Adipocyte (in vitro differentiated cells): ENCODE measurements at places on chromosomes 12 and 14.

GRCh38 chr12:6542209-6543009 lies 8.1 kb downstream of the GAPDH start:
- DNase-seq, result no peak

DNA sequence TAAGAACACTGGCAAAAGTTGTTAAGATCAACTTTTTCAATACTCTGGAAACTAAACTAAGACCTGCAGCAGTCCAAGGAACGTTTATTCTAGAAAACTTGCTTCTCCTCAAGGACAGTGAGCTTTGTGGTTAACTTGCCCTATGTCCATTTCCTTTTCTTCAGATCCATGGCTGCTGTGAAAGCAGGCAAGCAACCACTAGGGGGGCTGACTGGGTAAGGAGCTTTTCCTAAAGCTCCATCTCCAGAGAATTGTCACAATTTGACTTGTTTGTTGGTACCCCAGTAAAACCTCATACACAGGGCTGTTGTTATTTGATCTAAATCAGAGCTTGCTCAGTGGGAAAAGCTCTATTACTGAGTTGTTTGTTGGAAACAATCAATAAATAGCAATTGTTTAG lies 10.1 kb upstream of the RPL10L start:
- DNase-seq, result no peak

DNA sequence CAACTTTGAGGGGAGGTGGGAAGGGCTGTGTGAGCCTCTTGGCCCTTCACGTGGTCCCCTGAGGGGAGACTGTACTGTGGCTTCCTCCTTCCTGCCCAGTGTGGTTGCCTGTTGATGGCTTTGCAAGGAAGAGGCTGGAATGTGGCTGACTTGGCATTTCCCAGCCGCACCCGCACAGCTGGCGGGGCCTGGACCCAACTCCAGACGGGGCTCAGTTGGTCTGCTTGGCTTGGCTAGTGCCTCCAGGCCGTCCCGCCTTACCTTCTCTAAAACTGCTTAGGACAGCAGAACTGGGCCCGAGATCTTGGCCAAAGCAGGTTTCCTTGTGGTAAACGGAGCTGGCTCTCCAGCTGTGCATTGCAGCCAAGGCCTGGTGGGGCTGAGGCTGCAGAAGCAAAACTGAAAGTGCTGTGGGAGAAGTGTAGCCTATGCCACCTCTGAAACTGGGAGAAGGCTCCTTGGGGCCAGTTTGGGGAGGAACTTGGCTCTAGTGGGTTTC lies 139.5 kb downstream of the SMOC1 start:
- DNase-seq, result peak; percentile 44

- DNase-seq, result no peak
Observed at GRCh38 chr12:99027461-99027860, 382.4 kb downstream of the APAF1 start.

GRCh38 chr12:53489242-53489864 lies 9.9 kb downstream of the MAP3K12 start:
- DNase-seq, result no peak

DNA sequence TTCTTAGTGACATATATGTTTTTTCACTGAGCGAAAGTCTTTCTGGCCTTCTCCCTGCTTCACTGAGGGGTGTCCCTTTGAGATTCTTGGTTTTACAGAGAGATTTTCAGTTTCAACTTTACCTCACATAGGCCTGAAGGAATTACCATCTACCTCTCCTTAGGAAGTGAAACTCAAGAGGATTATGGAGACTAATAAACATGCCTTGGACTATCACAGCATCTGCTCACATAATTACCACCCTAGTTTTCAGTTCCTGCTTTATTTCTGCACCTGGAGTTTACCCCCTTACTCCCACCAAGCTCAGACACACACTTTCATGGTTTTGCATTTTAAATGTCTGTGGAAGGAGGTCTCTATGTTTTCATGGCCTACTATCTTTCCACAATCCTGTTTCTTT lies 118.3 kb upstream of the SCAF11 start:
- DNase-seq, result no peak

GRCh38 chr12:110279566-110280375 lies 1.3 kb upstream of the ATP2A2 start:
- DNase-seq, result no peak

DNA sequence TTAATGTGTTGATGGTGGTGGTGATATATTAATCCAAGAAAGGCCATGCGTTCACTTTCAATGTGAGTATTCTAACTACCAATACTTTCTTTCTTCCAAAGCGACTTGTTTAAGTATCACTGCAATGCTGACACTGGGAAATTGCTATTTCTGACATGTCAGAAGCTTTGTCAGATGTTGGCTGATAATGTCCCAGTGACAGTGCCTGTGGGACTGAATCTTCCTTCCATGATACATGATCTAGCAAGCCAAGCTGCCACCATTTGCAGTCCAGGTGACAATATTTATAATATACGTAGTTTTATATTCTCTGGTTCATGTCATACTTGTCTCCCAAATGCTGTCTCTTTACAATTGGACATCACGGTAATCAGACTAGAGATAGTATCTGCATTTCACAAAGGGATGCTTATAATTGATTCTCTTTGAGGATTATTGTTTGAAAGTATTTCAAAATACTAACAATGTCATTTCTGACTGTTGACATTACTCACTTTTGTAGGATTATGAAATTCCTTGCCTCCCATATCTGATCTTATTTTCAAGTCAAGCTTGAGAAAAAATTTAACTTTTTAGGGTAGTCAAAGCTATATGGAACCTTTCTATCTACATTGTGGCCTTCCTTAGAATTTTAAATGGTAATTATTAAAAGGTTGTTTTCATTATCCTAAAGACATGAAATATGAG lies 57.3 kb downstream of the KNTC1 start:
- DNase-seq, result peak; percentile 70

DNA sequence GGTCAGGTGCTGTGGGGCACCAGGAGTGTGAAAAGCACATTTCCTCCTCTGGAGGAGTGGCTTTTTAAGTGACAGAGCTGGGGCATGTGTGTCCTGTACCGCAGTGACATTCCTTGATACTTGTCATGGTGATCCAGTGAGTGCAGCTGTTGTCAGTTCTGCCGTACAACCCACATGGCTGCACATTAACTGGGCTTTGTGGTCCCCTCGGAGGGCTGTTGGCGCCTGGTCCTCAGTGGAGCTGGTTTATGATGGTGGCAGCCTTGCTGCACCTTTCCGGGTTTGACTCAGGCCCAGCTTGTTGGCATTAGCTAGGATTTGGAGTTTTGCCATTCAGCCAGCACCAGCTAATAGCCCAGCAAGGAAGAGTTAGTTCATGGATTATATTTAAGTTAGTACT lies 77.0 kb downstream of the SLC25A47 start:
- DNase-seq, result no peak

- DNase-seq, result no peak
Observed at GRCh38 chr12:93638095-93638494, 39.1 kb upstream of the CRADD start.

DNA sequence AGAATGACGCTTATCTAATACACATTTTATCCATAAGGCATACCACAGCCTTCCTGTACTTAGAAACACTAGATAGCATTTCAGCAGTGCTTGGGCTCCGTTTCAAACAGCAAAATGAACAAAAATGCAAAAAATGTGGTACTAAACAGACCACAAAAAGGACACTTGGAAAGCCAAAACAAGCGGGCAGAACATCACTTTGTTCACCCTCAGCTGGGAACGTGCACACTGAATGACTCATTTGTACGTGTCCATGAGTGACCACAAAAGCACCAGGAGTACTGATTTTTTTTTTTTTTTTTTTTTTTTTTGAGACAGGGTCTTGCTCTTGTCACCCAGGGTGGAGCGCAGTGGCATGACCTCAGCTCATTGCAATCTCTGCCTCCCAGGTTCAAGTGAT lies 8.9 kb upstream of the FOXN3 start:
- DNase-seq, result peak; percentile 89

DNA sequence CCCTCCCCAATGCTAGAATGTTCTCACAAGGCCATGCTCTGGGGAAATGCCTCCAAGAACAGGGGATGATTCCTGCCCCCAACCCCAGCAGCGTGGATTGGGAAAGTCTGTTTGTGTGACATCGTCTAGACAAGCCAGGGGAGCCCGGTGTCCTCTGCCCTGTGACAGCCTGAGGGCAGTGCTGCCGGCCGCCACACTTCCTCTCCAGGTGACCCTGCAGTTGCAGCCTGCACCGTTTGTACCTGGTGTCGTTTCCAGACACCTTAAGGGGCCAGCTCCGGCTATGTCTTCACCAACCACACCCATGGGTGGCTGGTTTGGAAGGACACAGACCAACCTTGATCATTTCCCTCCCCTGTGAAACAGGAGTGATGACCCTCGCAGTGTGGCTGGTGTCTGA lies 372.6 kb downstream of the BCL11B start:
- DNase-seq, result no peak

DNA sequence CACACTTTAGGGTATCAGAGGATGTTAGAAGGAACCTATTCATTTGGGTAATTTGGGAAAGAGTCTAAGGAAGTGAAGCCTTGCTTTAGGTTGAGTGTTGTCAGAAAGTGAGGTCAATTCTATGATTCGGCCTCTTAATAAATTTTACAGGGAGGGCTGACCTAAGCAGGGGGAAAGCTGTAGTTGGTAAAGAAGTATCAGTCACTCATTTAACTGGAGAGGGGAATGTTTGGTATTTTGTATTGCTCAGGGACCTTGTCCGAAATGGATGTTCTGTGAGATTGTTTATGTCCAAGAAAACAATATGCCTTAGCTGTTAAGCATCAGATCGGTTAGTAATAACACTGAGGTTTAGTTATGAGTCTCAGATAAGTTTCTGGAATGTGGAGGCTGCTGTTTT lies 7.3 kb downstream of the CAND1 start:
- no peak for DNase-seq

DNA sequence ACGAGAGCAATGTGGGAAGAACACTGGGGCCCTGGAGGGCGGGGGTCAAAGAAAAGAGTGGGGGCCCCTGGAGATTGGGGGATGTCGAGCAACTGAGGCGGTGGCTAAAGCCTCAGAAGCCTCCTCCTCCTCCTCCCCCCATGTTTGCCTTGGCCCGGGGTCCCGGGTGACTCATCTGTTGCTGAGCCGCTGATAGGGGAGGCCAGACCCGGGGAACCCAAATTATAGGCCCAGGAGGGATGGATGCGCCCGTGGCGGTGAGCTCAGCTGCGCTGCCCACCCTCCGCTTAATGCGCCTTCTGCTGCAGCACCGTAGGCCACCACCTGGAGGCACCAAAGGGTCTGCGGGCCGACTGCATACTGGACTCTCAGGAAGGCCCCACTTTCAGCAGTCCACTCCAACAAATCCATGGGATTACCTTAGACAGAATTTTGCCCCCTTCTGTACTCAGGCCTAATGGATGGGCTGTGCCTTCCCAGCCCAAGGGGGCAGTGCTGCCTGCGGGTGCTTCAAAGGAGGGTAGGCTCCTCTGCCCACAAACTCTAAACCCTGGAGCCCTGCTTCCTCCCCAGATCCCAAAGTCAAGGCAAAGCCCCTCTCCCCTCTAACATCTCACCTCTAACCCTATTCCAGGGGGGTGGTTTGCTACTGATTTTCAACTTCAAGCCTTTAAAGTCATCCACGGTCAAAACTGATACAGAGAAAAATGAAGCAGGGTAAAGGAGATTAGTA lies 2.6 kb upstream of the WNT10B start:
- DNase-seq, result no peak

DNA sequence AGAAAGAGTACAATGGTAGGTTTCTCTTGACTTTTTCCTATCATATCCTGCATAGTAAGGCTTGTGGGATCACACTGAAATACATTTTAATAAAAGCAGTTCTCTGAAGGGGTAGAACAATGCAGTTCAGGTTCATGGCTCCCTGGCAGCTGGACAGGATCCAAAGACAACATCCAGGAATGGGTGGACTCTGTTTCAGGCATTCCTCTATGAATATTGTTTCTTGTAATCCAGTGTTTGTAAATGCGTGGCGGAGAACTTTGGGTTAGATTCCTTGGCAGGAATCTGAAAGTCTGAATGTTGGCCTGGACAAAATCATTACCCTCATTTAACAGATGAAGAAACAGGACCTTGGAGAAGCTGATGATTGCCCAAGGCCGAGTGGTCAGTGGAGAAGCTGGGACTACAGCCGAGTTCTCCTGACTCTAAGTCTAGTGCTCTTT lies 43.5 kb downstream of the SYNE2 start:
- DNase-seq, result peak; percentile 97

GRCh38 chr12:124310178-124310577 lies 15.3 kb downstream of the RFLNA start:
- DNase-seq, result no peak

- DNase-seq, result no peak
Observed at GRCh38 chr14:61176686-61177085, 104.5 kb downstream of the TMEM30B start.

GRCh38 chr12:56333679-56334489 lies at the start of gene PAN2:
TSS of gene PAN2 (minus strand) at chr12:56334000. CDS start at chr12:56333094, 906 bp downstream.
- DNase-seq, result peak; percentile 96

DNA sequence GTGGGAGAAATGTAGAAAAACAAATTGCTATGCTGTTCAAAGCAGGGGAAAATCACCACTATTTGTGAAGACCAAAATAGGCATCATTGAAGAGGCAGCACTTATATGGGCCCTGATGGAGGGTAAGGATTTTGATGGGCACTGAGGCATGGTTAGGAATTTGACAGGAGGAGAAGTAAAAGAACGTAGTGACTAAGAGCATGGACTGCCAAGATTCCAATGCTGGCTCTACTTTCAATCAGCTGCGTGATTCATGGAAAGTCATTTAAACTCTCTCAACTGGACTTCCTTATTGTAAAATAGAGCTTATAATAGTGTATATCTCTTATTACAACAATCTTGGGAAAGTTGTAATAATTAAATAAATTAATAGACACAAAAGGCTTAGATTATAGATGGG lies 267.7 kb upstream of the G2E3 start:
- DNase-seq, result peak; percentile 69
